HFFc6 (cell line): ENCODE measurements at places on chromosomes 13 and 19. TPM values are rescaled to one million over a fixed set of nuclear protein-coding genes. Genes with fewer than 3 reads are reported as not detected.

DNA sequence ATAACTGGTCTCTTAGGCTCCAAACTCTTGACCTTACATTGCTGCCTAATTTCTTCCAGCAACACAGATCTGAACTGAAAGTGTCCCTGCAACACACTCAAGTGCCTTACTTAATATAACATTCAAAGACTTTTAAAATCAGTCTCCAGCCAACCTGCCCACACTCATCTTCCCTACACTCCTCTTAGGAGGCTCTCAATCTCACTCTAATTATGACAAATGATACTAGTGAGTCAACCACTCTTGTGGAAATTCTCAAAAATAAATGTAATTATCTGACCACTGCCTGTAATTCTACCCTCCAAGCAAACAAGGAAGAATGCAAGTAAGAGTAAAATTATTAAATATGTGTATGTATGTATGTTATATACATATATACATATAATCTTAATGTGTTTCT, 348.1 kb upstream of the MIR17HG start:
- DNase-seq = no peak
- no peaks in the 10 kb centered on the region for H3K4me1 ChIP-seq
- no peaks in the 10 kb centered on the region for H3K27me3 ChIP-seq
- no peak overlapping the region for H3K27ac ChIP-seq
- no peaks in the 10 kb centered on the region for H3K36me3 ChIP-seq

DNA sequence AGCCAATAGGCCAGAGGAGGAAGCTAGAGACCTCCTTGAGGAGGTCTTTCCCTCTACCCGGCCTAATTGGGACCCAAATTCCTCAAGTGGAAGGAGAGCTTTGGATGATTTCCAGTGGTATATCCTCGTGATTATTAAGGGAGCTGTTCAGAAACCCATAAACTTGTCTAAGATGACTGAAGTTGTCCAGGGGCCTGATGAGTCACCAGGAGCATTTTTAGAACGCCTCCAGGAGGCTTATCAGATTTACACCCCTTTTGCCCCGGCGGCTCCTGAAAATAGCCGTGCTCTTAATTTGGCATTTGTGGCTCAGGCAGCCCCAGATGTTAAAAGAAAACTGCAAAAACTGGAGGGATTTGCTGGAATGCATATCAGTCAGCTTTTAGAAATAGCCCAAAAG, 198.1 kb downstream of the ZNF486 start:
- H3K4me1 ChIP-seq = no peaks in the 10 kb centered on the region
- DNase-seq = no peak
- no peak overlapping the region for H3K4me3 ChIP-seq
- H3K27ac ChIP-seq = no peak overlapping the region
- peaks cover 15% of the 10 kb centered on the region for H3K36me3 ChIP-seq

SERPINE3 gene
- not detected in 3 replicates for total RNA-seq

DNA sequence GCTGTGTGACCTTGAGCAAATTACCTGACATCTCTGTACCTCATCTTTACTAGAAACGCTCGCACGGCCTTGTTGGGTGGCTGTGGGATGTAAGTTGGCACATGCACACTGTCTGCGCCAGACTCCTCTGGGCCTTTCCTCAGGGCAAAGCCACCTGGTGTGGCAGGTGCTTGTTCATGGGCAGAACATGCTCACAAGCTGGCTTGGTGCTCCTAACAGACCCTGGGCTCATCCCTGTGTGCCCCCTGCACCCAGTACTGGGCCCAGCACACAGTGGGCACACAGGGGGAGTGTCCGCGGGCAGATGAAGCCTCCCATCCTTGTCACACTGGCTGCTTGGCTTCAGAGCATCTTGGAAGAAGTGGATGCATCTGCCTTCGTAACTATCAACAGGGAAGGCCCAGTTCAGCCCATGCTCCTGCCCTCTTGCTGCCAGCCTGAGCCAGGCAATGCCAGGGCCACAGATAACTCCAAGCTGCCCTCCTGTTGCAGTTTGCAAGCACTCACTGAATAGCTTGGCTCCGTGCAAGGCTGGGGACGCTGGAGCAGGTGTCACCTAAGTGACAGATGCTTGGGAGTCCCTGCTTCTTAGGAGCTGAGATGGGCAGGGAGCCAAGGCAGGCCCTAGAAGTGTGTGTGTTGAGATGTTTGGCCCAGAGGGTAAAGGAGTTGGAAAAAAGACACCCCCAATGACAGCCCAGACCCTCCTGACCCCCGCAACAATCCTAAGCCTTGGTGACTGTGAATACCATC, 123.9 kb downstream of the TUBA3C start:
- peaks cover 1% of the 10 kb centered on the region for H3K27me3 ChIP-seq
- no peak overlapping the region for H3K4me3 ChIP-seq
- H3K27ac ChIP-seq = no peak overlapping the region
- no peak for DNase-seq
- H3K4me1 ChIP-seq = no peaks in the 10 kb centered on the region

GRCh38 chr13:102038787-102039186, 363.1 kb downstream of the FGF14 start:
- no peaks in the 10 kb centered on the region for H3K4me1 ChIP-seq
- no peak overlapping the region for H3K27ac ChIP-seq
- no peak for DNase-seq
- no peaks in the 10 kb centered on the region for H3K27me3 ChIP-seq
